ENCODE measurements at places on chromosomes 1 and 21.

- no peak for DNase-seq
Observed at GRCh38 chr1:167455786-167456446, 62.4 kb downstream of the CD247 start.

DNA sequence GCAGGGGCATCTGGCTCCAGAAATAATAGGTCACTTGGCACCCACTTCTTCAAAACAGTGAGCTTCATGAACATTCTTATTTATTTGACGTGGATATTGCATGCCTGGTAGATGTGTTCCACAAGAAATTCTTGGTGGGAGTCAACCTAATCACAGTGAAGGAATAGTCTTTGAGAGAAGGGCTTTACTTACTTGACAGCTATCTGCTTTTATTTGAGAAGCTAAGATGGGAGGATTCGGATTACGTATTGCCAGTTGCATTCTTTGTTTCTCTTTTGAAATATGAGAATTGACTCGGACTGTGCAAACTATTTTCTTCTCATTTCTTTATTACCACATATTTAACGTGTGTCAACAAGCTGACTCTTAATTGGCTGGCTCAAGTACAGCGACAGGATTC is 117.2 kb downstream of the FASLG start:
- DNase-seq: no peak

- DNase-seq: no peak
Observed at GRCh38 chr1:76186554-76187170, 112.1 kb downstream of the ST6GALNAC3 start.

GRCh38 chr21:46392921-46393320 is 65.8 kb upstream of the DIP2A start:
- no peak for DNase-seq

DNA sequence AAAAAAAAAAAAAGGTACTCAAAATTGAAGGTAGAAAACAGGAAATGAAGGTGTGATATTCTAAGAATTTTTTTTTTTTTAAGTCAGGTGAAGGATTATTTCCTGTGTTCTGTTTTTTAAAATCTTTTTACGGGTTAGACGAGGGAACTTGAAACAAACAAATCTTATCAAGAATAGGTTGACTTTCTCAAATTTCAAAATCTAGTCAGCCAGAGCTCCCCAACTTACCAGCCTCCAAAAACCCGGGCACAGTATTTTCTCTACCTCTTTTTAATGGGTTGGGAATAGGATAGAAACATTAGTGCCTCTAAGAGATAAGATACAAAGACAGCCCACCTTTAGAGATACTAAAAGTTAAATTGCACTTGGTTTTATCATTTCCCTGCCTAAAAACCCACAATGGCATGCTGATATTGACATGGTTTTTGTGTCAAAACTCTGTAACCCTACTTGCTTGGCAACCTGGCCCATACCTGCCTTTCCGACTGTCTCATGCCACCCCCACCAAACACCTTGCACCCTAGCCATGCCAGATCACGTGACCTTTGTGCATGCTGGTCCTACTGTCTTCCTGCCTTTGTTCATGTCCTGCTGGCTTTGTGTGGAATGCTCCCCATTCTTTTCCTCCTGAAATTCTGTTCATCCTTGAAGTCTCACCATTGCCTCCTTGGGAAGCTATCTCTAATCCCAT is 4.2 kb downstream of the RCAN3 start:
- DNase-seq: no peak
